ENCODE measurements at places on chromosomes 7 and 10. TPM values are rescaled to one million over a fixed set of nuclear protein-coding genes. Genes with fewer than 3 reads are reported as not detected.
A peak's percentile ranks its signal among the peaks of the same experiment; 100 is the strongest.

The AKR1C8 gene
- polyA plus RNA-seq = 0.64 TPM

- no peak for DNase-seq
Observed at GRCh38 chr7:44084701-44085100, 2.4 kb upstream of the POLM start.

DNA sequence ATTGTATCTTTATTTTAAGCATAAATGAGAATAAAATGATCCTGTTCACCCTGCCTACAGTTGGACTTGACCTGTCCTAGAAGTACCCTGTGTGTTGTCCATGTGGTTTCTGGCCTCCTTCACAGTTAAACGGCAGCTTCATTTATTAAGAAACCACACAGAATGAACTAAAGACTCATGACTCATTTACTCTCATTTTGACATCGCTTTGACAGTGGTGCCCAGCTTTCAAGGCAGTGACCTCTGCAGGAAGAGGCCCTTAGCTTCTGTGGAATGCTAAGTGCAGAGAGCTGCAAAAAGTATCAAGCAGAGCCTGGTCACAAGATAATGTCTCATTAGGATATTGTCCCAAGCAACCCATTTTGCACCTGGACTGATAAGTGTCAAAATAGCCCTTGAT, 93.4 kb downstream of the AVL9 start:
- no peak for DNase-seq

- no peak for DNase-seq
Observed at GRCh38 chr10:58741673-58742072, 229.0 kb downstream of the BICC1 start.

DNA sequence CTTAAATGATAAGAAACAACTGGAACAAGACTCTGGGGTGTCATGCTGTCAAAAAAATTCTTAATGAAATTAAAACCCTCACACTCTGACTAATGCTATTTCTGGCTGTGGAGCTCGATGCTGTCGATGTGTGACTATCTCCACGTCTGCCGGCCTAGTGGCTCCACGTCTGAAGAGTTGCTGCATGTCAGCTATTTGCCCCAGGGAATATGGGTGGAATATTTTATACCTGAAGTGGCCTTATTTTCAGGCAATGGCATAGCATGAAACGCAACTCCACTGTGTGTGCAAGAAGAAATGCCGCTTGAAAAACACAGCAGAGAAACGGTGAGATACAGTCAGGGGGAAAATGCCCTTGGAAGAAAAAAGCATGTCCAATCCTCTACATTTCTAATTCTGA, 50.9 kb upstream of the MGMT start:
- no peak for DNase-seq

- DNase-seq = no peak
Observed at GRCh38 chr10:1212571-1213141, 156.5 kb downstream of the WDR37 start.

DNA sequence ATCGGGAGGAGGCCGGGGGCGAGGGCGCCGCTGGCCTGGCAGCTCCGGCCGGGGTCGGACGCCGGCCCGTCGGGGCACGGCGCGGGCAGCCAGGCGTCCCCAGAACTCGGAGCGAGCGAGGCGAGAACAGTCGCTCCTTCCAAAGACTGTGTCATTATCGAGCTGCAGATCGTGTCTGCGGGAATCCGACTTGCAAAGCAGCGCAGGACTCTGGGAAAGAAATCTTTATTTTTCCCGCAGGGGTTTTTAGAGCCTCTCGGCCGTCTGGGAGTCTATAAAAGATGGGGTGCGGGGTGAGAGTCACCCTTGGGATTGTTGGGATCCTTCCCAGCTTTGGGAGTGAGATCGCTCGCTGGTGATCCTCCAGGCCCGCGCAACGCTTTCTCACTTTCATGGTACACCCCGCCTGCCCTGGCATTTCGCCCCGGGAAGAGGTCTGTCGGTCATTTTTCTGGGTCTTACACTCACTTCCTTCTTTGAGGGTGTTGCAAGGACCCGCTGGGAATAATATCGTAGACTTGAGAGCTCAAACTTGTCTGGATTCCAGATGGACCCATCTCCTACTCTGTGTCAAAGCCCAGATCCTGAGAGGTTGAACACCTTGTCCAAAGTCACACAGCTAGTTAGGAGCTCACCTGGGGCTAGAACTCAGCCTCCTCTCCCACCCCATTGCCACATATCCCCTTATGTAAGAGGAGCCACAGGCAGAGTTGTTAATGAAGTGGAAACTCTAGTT, 1.0 kb downstream of the UBTD1 start:
- DNase-seq = no peak

GRCh38 chr10:112184052-112184371, 447 bp upstream of the GPAM start:
- DNase-seq = no peak

DNA sequence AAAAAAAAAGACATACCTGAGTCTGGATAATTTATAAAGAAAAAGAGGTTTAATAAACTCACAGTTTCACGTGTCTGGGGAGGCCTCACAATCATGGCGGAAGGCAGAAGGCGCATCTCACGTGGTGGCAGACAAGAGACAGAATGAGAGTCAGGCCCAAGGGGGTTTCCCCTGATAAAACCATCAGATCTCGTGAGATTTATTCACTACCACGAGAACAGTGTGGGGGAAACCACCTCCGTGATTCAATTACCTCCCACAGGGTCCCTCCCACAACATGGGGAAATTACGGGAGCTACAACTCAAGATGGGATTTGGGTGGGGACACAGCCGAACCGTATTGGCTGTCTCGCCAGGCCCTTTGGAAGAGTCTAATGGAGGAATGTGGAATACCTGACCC, 9.0 kb upstream of the MAFK start:
- no peak for DNase-seq

DNA sequence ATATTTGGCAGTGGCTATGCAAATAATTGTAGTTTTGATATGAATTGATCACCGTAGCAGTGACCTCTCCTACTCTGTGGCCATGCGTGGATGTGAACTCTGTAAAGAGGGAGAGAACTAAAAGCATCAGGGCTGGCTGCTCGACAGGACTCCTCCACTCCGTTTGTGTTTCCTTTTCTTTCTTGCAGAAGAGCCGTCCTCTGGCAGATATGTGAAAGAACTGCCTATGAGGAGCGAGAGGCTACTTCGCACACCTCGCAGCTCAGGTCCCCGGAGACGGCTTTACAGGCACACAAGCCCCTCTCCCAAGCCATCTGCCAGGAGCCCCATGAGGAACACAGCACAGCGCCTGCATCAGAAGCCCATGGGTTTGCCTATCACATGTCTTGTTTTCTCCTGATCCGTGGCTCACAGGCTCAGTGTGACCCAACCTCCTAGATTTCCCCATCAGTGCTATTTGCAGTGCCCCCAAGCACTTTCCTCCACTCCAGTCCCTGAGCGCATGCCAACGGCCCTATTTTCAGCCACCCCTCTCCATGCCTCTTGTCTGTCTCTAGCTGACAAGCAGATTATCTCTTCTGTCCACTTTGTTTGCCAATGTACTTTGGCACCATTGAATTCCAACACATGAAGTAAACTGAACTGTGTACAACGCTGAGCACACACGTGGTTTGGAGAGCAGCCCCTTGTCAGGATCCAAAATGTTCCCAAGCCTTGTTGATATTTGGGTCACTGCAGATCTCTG, 164.3 kb upstream of the AKR1E2 start:
- DNase-seq = no peak

GRCh38 chr10:99782447-99783286, at the start of gene ABCC2:
Gene ABCC2 (plus strand): TSS chr10:99782640. CDS start chr10:99782845, 205 bp downstream.
- DNase-seq = peak; percentile 25
